Right renal pelvis (tissue), 4 donors: ENCODE measurements at places on chromosomes 13 and 19. TPM values are rescaled to one million over a fixed set of nuclear protein-coding genes. Genes with fewer than 3 reads are reported as not detected.

- DNase-seq: no peak
These were observed 13.3 kb downstream of the KCTD15 start for GRCh38 chr19:33809960-33810359.

GRCh38 chr13:81171065-81171647 lies 830.2 kb upstream of the SPRY2 start:
- DNase-seq: peak; percentile 18

DNA sequence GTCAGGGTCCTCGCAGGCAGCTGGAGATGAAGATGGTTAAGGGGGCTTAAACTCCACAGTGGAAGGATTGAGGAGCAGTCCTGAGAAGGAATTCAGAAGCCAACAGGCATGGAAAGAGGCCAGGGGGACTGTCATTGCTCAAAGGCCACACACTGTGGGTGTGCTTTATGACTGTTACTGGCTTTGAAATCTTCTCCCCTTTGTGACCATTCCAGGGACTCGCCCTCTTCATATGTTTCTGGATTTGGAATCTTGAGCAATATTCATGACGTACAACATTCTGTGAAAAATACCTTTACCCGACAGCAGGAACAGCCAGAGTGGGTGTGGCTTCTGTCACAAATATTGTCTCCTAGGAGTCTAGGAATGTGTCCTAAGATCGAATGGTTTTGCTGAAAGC lies 16.6 kb downstream of the CEACAM7 start:
- DNase-seq: no peak

DNA sequence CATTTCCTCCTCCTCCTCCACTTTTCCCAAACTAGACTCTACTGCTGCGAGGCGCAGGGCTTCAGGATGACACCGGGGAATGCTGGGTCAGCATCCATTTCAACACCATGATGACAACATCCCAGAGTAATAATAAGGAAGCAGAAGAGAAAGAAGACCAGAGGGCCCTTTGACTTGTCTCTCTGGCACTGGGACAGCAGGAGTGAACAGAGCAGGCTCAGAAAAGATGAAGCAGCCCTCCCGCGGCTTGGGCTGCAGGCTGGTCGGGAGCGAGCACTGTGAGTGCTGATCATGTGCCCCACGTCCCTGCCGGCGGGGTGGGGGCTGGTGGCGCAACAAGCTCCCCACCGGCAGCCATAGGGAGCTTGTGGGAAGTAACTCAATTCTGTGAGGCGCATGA lies 30.5 kb downstream of the RANBP3 start:
- DNase-seq: no peak

DNA sequence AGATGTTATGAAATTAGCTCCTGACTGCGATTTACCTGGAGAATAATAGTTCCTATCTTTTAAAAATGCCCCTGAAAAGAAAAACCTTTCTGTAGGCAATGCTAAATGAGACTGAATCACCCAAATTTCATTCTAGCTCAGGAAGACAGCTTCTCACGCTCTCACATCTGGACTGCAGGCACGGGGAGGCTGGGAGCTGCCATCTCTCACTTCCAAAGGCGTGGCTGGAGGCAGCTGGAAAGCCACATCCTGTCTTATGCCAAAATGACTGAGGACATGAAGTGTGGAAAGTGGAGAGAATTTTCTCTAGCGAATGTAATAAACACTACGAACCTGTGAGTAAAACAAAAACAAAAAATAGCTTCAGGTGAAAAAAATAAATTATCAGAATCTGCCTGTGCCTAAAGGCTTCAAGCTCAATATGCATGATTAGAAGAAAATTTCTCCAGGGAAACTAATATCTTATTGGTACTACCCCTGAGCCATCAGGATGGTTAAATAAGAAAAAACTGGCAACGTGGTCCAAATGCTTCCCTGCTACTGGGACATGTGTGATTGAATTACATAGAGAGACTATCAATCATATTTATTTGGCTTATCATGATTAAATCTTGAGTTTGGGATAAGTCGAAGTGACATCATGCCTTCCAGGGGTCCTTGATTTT lies 58.1 kb upstream of the UBL3 start:
- no peak for DNase-seq

- DNase-seq: no peak
These were observed 174.0 kb downstream of the DCT start for GRCh38 chr13:94305463-94305862.

- no peak for DNase-seq
These were observed 54.5 kb downstream of the UNC13A start for GRCh38 chr19:17633700-17634099.

DNA sequence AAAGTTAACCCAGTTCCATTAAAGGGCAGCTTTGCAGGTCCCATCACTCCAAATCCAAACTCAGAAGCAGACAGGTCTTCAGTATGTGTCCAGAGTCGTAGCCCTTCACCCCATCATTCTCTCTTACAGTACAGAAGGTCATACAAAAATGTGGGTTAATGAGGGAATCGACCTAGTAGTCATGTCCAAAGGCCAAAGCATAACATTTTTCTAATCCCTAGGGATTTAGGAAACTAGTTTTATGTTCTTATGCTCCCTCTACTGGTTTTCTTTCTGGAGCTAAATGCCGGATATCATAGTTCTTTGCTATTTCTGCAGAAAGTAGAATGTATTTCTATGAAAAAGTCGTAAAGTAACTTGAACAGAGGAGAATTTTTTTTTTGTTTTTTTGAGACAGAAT lies 72.2 kb downstream of the DHRS12 start:
- DNase-seq: no peak

DNA sequence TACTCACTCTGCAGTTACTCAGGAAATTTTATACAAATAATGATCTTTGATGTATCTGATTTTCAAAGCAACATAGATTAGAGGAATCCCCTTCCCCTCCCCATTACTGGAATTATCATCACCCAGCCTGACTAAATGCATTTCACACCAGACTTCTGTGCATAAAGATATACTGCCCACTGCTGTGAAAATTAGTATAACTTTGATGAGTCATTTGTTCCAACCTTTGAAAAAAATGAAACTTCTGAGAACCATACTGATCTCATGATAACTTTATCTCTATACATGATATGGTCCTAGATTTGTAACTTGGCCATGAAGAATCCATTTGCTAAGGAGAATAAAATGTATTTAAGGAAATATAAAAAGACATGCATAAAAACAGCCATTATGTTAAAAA lies 63.9 kb downstream of the GPC6 start:
- DNase-seq: no peak

DNA sequence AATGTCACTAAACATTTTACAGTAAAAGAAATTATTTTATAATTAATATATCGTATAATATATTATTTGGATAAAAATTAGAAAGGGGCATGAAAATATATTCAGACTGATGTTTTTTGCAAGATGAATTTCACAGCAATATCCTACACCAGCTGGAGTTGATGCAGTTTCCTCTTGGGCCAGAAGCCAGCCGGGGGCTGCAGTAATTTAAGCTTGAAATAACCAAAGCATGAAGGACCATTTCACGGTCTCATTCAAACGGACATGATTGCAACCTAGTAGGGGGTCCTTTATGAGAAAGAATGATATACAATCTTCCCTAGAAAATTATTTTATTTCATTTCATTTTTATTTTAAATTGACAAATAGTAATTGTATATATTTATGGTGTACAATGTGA lies 797.2 kb upstream of the PCDH9 start:
- no peak for DNase-seq

GRCh38 chr13:97308735-97309429 lies 86.7 kb downstream of the MBNL2 start:
- no peak for DNase-seq

DNA sequence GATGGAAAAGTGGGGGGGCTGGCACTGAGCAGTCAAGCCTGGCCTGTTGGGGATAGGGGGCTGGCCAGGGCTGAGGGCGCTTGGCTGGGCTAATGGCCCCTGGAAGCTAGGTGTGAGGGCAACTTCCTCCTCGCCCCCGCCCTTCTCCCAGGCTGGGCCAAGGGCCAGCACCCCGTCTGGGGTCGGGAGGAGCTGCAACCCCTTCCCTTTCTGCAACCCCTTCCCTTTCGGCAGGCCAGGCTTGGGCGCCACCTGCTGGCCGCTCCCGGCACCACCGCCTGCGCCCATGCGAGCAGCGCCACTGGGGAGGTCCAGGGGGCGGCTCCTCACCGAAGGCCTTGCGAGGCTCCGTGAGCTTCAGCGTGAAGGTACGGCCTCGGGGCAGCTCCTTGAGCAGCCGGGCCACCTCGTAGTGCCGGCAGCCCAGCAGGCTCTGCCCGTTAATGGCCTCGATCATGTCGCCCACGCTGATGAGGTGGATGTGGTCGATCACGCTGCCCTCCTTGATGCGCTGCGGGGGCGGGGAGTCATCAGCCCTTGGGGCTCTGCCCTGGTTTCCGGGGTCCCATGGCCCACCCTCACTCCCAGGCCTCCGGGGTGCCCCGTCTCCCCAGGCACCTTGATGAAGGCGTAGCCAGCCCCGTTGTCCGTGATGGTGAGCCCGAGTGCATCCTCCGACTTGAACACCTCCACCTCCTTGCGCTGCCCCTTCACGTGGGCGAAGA lies 5.0 kb upstream of the PTGER1 start:
- DNase-seq: no peak

DNA sequence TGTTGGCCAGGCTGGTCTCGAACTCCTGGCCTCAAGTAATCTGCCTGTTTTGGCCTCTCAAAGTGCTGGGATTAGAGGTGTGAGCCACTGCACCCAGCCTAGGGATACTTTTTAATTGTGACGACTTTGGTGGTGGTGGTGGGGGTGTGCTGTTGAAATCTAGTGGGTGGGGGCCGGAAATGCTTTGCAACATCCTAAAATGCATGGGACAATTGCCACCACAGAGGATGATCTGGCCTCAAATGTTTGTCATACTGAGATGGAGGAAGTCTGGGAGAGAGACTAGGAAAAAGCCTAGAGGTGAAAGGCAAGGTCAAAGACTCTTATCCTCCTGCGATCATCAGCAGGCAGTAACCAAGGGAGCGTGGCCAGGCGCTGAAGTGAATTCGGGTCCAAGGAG lies 1.4 kb downstream of the NWD1 start:
- no peak for DNase-seq

- no peak for DNase-seq
These were observed 9.9 kb upstream of the FPR3 start for GRCh38 chr19:51784922-51785690.

DNA sequence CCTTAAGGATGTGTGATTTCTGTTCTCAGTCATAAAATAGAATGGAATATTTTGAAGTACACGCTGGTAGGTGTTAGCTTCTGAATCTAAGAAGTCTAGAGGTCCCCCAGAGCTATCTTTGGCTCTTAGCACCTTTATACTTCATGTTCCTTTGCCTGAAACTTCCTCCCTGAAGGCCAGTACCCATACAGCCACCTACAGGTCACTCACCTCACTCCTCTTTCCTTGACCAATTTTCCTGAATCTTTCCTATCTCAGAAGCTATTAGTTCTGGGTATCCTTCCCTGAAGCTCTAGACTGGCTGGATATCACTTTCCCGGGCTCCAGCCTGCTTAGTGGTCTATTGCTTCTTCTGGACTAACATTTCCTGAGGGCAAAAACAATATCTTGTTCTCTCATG lies 93.4 kb upstream of the EDNRB start:
- no peak for DNase-seq

DNA sequence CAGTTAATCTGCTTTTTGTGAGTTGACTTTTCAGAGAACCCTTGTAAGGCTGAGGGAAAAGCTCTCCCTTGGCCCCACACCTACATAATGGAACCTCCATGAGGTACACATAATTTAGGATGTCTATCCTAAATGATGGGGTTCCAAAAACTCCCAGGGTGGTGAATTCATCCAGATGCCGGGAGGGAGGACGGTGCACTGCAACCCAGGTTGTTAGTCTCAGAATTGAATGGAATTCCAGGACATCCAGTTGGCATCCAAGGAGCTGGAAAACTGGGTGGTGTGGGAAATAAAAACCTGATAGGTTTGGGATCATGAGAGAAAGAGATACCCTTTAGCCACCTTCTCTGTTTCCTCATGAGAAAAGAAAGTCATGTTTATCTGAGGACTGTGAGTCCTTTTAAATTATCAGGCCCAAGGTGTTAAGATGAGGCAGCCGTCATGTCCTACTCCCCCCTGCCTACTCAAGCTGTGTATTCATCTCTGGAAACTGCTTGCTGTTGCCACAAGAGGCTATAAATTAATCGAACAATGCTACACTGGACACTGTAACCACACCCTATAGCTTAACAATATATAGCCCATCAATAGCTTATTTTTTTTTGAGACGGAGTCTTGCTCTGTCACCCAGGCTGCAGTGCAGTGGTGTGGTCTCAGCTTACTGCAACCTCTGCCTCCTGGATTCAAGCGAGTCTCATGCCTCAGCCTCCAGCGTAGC lies 49.5 kb downstream of the C13orf46 start:
- no peak for DNase-seq

- DNase-seq: no peak
These were observed 35.3 kb upstream of the CD177 start for GRCh38 chr19:43318203-43318602.

GRCh38 chr13:43422116-43422515 lies 364.7 kb downstream of the ENOX1 start:
- no peak for DNase-seq

DNA sequence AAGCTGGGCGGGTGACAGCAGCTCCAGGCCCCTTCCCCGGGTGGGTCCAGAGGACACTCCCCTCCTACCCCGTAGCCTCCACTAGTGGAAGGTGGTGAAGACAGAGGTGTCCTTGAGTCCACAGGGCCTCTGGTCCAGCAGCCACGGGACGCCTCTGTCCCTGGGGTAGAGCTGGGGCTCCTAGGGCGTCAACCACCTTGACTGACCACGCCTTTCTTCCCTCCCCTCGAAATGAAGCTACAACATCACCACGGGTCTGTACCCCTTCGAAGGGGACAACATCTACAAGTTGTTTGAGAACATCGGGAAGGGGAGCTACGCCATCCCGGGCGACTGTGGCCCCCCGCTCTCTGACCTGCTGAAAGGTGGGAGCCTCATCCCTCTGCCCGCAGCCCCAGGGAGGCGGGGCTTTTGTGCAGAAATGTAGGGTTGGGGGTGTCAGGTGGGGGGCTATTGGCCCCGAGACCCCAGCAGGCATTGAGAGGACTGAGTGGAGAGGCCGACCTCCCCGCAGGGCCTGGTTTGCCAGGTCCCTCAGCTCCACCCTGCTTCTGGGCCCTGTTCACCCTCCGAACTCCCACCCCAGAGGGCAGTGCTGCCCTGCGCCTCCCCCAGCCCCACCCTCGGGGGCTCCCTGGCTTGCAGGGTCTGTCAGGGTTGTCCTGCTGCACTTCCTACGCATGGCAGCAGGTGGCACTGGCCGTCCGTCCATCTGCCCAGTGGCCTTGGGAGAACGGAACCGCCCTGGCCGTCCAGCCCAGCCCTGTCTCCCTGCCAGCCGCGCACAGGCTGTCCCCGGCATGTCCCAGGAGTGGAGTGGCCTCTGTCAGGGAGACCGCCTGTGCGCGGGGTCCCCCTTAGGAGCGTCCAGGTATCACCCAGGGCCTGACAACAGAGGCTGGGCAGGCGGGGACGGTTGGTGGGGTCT lies 15.7 kb downstream of the STK11 start:
- DNase-seq: no peak

ATP4B gene
- 0.23 TPM for polyA plus RNA-seq

GZMM gene
- 0.37 TPM for polyA plus RNA-seq

ZNF780B gene
- 20.7 TPM for polyA plus RNA-seq

AMH gene
- 1.7 TPM for polyA plus RNA-seq

ERICH6B gene
- polyA plus RNA-seq: 2.5 TPM

C13orf42 gene
- polyA plus RNA-seq: 0.44 TPM

PSG11 gene
- polyA plus RNA-seq: not detected

WDR88 gene
- 1.1 TPM for polyA plus RNA-seq

PRODH2 gene
- polyA plus RNA-seq: 28.5 TPM

GIPR gene
- 0.80 TPM for polyA plus RNA-seq

ZNF723 gene
- polyA plus RNA-seq: not detected
